ENCODE measurements at places on chromosomes 3 and 15. TPM values are rescaled to one million over a fixed set of nuclear protein-coding genes. Genes with fewer than 3 reads are reported as not detected.

SH3GL3 gene
- not detected for total RNA-seq

IRAK2 gene
- 4.2 TPM for total RNA-seq

FES gene
- total RNA-seq, result 5.2 TPM

SLC2A2 gene
- not detected for total RNA-seq

RGMA gene
- 0.44 TPM for total RNA-seq

RASGRF1 gene
- not detected for total RNA-seq

RTP3 gene
- not detected for total RNA-seq

DBR1 gene
- total RNA-seq, result 27.2 TPM

HCN4 gene
- not detected for total RNA-seq

PRTG gene
- 0.06 TPM for total RNA-seq

SMAD6 gene
- total RNA-seq, result 0.14 TPM
